ENCODE measurements at places on chromosomes 13 and 19. TPM values are rescaled to one million over a fixed set of nuclear protein-coding genes. Genes with fewer than 3 reads are reported as not detected.

GRCh38 chr19:46812977-46813838, 24.8 kb upstream of the SLC1A5 start:
- DNase-seq, result no peak
- H3K4me1 ChIP-seq, result no peaks in the 10 kb centered on the region
- no peaks in the 10 kb centered on the region for H3K27me3 ChIP-seq

DNA sequence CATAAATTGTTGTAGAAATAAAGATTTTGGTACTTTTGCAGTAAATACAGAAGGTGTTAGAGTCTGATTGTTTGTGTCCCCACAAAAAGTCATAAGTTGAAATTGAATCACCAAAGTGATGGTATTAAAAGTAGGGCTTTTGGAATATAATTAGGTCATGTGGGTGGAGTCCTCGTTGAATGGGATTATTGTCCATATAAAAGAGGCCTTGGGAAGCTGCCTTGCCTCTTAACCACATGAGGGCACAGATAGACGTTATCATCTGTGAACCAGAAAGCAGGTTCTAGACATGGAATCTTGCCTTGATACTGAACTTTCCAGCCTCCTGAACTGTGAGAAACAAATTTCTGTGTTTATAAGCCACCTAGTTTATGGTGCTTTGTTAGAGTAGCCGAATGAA, 186.8 kb downstream of the PRR20E start:
- H3K4me3 ChIP-seq, result no peak overlapping the region
- no peaks in the 10 kb centered on the region for H3K27me3 ChIP-seq
- no peaks in the 10 kb centered on the region for H3K4me1 ChIP-seq
- no peaks in the 10 kb centered on the region for H3K36me3 ChIP-seq

DNA sequence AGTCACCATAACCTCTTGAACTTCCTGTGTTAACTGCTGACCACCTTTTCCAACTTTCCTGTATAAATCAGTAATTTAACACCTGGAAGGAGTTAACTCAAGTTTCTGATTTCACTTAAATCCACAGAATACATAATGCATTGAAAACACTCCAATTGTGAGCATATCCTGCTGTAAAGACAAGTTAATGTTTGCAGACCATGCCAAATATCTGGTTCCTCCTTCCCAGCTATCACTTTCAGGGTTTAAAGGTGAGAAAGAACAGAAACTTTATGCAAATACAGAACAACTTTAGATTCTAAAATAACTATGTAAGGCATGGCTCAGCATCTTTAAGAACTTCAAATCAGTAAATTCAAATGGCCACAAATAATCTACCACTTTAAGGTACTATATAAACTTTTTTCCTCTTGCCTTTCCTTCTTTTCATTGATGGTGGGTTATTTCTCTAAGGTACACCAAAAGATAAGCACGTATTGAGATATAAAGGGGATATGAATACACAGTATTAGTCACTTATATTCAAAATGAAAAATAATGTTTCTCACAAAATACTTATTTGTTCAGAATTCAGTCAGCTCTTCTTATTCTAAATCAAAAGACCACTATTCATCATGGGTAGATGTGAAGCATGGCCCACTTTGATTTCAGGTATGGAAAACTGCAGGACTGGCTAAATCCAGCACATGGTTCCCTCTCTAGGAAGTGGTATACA, 6.6 kb upstream of the TPTE2 start:
- no peaks in the 10 kb centered on the region for H3K36me3 ChIP-seq
- H3K27me3 ChIP-seq, result no peaks in the 10 kb centered on the region
- no peaks in the 10 kb centered on the region for H3K4me1 ChIP-seq
- DNase-seq, result no peak
- H3K4me3 ChIP-seq, result no peak overlapping the region
- H3K27ac ChIP-seq, result no peak overlapping the region

DNA sequence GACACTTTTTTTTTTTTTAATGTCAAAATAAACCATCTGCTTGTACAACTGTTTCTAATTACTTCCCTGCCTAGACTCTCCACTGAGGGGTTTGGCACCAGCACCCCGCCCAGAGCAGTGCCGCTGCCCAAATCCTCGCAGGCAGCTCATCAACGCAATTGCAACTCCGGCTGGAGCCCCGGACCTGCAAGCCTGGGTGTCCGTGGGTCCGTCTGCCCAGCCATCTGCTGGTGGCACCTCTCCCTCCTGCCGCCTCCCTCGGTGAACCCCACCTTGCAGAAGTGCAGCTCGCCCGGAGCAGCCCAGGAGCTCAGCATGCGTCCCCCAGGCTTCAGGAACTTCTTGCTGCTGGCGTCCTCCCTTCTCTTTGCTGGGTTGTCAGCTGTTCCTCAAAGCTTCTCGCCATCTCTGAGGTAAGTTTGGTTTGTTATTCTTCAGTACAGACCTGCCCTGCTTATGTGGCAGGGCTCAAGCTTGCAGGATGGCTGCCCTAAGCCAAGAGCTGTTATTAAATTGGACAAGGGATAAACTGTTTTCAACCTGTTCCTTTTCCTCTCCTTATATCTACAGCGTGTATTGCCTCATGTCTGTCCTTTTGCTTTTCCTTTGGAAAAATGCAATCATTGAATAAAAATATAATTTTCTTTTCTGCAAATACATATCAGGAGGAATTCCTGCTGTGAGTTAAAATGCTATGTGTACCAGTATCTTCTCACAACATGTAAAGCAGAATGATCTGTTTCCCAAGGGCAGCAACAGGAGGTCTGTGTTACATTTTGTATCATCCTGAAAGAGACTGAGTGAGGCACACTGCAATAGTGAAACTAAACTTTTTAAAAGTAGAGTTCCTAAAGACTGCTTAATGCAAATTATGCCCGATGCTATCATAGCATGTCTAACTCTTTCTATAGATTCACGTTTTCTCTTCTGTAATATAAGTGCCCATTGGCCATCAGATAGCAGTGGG, at the start of gene ITGBL1:
ITGBL1 (plus strand) TSS at position 157 of the 967 bp plus-strand sequence; CDS start at position 316, 159 bp downstream.
- H3K4me3 ChIP-seq, result peak within 1 kb of the TSS; percentile 90
- H3K4me1 ChIP-seq, result peaks cover 30% of the 10 kb centered on the region
- no peaks in the 10 kb centered on the region for H3K27me3 ChIP-seq
- DNase-seq, result no peak
- no peaks in the 10 kb centered on the region for H3K36me3 ChIP-seq

DNA sequence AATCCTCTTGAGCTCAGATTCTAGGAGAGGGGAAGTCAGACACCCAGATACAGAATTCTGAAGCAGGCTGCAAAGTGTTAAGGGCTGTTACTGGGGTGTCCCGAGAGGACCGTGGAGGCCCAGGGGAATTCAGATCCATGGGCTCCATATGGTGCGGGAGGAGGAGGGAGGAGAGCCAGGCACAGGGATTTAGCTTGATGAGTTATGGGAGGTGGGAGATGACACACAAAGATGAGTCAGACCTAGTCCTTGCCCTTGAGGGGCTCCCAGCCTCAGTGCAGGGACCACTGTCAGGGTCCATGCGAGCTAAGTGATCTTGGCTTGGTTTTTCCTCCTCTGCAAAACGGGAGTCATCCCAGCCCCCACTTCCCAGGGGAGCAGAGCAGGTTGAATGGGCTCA, 14.4 kb upstream of the GIPR start:
- H3K27me3 ChIP-seq, result no peaks in the 10 kb centered on the region
- DNase-seq, result no peak
- H3K4me1 ChIP-seq, result no peaks in the 10 kb centered on the region
- H3K36me3 ChIP-seq, result no peaks in the 10 kb centered on the region
- H3K27ac ChIP-seq, result no peak overlapping the region
- H3K4me3 ChIP-seq, result no peak overlapping the region

- peaks cover 4% of the 10 kb centered on the region for H3K36me3 ChIP-seq
- H3K4me3 ChIP-seq, result peak overlapping the region; percentile 74
- peaks cover 5% of the 10 kb centered on the region for H3K4me1 ChIP-seq
- H3K27ac ChIP-seq, result peak overlapping the region; percentile 98
- no peak for DNase-seq
These were observed 721 bp downstream of the MED25 start for GRCh38 chr19:49818649-49819370.

DNA sequence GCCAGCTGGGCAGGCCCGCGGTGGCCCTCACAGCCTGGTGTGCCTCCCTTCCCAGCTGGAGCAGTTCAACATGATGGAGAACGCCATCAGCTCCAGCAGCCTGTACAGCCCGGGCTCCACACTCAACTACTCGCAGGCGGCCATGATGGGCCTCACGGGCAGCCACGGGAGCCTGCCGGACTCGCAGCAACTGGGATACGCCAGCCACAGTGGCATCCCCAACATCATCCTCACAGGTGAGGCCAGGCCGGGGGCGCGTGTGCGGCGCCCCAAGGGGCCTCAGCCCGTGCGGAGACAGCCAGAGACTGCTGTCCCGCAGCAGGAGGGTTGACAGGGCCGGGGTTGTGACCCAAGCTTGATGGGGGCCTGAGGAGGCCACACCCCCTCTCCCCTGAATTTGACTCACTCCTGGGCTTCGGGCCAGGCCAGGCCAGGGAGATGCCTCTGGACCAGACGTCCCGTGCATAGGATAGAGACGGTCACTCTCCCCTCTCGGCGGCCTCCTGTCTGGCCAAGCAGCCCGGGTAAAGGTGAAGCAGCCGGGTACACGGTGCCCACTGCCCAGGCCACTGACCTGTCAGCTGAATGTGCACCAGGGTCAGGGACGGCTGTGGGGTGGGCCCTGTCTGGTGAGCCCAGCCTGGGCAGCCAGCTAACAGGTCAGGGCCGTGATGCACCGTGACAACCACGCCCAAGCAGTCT, 15.4 kb downstream of the COMP start:
- H3K36me3 ChIP-seq, result no peaks in the 10 kb centered on the region
- H3K27me3 ChIP-seq, result no peaks in the 10 kb centered on the region
- peak overlapping the region; percentile 62 for H3K27ac ChIP-seq

DNA sequence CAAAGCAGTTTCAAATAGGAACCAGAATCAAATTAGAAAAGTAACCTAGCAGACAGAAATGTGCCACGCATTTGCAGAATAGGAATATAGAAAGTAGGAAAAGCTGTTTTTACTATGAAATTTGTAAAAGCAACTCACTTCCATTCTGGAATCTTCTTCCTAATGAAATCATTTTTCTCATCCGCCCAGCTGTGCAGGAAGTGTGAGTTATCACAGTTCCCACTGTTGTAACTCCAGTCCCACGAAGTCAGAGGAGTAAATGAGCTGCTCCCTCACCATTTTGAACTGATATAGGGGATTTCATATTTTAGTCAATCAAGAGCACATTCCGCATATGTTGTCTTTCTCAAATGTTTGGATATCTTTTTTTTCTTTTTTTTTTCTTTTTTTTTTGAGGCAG, 230.8 kb downstream of the TBC1D4 start:
- no peak overlapping the region for H3K4me3 ChIP-seq
- H3K27me3 ChIP-seq, result no peaks in the 10 kb centered on the region
- H3K4me1 ChIP-seq, result no peaks in the 10 kb centered on the region
- no peak overlapping the region for H3K27ac ChIP-seq

DNA sequence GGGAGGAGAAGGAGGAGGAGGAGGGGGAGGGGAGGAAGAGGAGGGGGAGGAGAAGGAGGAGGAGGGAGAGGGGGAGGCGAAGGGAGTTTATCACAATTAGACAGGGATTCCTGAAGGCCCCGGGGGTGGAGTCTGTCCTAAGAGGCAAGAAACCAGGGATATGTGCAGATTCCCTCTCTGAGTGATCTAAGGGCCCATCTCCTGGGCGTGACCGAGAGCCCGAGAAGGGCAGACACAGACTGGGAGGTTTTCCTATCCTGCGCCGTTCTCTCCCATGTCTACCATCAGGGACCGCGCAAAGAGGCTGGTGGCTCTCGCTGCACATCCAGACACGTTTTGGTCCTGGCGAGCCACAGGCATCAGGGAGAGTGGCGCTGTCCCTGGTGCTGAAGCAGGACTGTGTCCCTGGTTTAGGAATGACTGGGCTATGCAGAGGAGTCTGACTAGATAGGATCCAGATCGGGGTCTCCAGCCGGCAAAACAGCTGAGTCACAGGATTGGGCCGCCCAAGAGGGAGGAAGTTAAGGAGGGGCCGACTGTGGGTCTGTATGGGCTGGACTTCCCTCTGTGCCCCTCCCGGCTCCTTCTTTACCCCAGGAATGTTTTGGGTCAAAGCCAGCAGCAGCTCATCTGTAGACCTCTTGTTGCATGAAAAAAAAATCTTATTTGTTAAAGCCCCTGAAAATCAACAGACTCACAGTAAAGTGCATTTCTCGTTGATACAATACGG, 17.9 kb upstream of the ZNF175 start:
- peak; percentile 33 for DNase-seq
- H3K4me1 ChIP-seq, result no peaks in the 10 kb centered on the region
- H3K27me3 ChIP-seq, result no peaks in the 10 kb centered on the region
- no peak overlapping the region for H3K4me3 ChIP-seq
- H3K27ac ChIP-seq, result no peak overlapping the region

DNA sequence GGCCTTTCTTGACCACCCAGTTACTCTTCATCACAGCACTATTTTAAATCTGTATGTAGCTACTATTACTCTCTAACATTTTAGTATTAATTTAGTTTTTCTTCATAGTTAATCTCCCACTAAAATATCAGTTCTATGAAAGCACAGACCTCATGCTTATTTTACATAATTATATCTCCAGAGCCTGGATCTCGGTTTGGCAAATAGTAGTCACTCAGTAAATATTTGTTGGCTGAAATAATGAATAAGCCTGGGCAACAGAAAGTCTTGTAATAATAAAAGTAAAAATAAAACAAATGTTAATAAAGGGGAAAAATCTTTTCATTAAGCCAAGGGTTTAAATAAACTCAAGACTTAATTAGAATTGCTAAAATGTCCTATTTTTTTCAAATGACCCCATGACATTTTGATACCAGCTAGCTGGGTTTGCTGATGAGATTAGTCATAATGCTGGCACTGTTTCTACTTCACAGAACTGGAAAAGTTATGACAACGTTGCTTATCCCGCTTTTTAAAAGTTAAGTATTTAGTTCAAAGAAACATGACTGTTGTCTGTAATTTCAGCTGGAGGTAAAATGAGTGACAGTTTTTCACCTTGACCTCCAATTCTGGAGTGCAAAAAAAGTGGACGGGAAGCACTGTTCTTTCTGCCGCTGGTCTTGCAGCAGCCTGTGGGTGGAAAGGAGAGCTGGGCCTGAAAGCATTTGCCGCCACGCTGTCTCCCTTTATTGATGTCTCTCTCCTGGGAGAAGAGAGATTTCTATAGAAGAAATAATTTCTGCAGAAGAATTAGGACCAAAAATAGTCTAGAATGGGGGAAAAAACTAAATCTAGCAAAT, 85.2 kb upstream of the SPATA13 start:
- no peaks in the 10 kb centered on the region for H3K27me3 ChIP-seq
- DNase-seq, result peak; percentile 22
- H3K4me1 ChIP-seq, result no peaks in the 10 kb centered on the region
- H3K4me3 ChIP-seq, result no peak overlapping the region

DNA sequence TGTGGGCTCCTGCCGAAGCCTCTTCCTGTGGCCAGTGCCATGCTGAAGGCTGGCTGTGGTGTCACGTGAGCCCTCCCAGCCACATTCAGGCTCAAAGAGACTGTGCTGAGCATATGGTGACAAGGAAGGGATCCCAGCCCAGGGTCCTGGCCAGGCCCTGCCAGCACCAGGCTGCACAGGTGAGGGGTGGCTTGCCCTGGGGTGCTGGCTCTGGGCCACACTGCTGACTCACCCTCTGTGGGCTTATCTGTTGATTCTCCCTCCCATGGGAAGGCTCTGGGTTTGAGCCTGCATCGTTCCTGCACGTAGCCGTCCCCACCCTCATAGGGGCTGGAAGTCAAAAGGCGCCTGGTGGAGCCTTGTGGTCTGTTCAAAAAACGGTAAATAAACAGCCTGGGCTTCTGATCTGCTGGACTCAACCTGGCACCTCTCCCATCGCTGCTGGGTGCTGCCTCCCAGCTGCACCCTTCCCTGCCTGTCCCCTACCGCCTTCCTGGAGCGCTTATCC, 31.1 kb downstream of the DNM2 start:
- peak overlapping the region; percentile 18 for H3K27ac ChIP-seq
- H3K4me1 ChIP-seq, result peaks cover 14% of the 10 kb centered on the region
- H3K4me3 ChIP-seq, result no peak overlapping the region
- H3K36me3 ChIP-seq, result no peaks in the 10 kb centered on the region
- DNase-seq, result no peak
- no peaks in the 10 kb centered on the region for H3K27me3 ChIP-seq

CBY2 gene
- polyA plus RNA-seq, result not detected

HCN2 gene
- polyA plus RNA-seq, result 0.49 TPM
